Caudate nucleus (tissue), 63 donors: ENCODE measurements at places on chromosomes 6 and 20.

GRCh38 chr6:14754751-14755513, 490.9 kb upstream of the JARID2 start:
- DNase-seq: no peak

DNA sequence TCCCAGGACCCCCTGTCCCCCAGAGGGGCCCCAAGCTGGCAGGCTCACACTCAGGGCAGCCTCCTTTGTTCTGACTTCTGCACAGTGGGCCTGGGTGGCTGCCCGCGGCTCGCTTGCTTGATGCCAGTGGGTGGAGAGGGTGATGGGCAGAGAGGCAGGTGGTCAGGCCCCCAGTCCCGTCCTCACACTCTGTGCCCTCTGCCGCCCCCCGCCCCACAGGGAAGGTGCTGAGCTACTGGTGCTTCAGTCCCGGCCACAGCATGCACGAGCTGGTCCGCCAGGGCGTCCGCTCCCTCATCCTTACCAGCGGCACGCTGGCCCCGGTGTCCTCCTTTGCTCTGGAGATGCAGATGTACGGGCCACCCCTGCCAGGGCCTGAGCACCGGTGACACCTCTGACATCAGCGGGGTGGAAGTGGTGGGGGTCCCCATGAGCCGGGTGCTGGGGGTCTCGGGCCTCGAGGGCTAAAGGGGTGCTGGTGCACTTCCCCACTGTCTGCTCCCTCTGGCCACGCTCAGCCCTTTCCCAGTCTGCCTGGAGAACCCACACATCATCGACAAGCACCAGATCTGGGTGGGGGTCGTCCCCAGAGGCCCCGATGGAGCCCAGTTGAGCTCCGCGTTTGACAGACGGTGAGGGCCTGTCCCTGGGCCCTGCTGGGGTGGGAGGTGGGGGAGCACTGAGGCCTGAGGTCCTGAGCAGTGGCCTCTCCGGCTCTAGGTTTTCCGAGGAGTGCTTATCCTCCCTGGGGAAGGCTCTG, 8.9 kb upstream of the TNFRSF6B start:
- no peak for DNase-seq

DNA sequence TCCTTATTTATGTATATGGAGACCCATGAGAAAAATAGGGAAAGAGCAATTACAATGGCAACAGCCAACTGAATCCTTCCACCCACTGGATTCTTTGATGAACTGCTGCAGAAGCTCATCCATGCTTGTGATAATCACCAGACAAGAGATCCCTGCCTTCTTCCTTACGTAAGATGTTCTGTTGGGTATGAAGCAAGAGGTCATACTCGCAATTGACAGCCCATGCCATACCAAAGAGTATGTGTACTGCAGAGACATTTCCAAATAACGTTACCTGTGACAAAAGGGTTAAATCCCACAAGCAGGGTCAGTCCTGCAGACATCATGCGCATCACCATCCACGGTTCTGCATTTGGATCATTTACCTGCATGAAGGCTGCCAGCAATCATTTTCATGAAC, 27.8 kb downstream of the ELOVL5 start:
- DNase-seq: no peak

DNA sequence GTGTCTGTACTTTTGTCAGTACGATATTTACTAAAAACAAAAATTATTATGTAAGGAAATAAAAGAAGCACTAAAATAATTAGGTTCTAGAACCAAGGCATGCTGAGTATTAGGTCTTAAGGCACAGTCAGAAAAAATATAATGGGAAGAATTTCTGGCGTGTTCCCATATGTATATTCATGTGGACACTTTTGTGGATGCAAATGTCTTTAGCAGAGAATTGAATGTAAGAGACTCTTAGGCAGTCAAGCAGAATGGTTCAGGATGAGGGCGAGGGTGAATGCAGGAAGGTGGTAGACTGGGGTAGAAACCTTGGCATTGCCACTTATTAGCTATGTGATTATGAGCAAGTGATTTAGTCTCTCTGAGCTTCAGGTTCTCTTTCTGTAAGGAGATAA, 71.5 kb downstream of the SASH1 start:
- DNase-seq: no peak

- DNase-seq: no peak
Measured at GRCh38 chr6:163014736-163015135, 287.0 kb downstream of the PACRG start.

GRCh38 chr6:56499095-56499494, 143.6 kb downstream of the DST start:
- no peak for DNase-seq

DNA sequence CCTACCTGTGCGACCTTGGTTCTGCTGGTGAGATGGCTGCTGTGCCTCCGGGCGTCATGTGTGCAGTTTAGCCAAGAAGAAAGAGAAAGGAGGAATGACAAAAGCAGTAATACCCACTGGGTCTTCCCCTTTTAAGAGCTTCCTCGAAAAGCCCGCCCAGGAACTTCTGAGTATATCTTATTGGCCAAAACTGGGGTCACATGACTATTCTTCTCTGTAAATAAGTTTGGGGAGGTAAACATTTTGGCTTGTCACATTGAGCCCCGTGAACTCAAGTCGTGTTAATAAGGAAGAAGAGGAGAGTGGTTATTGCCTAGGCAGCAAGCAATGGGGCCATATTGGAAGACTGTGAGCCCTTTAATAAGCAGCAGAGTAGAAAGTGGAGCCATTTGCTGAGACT, 130.4 kb upstream of the ECI2 start:
- DNase-seq: no peak
